ENCODE measurements at places on chromosomes 5 and 9.

DNA sequence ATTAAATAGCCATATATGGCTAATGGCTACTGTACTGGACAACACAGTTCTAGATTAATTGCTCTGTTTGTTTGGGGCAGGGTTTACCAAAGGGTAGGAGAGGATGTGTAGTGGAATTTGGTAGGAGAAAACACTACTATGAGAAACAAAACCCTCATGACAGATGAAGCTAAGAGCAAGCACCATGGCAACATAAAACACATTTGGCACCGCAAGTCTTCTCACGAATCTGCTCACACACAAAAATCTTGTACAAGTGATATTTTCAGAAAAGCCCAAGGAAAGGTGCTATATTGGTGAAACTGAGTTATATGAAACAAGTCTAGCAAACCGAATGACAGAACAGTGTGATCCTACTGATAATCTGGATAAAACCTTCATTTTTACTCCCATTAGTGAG is 38.5 kb downstream of the CSF2 start:
- DNase-seq = no peak

DNA sequence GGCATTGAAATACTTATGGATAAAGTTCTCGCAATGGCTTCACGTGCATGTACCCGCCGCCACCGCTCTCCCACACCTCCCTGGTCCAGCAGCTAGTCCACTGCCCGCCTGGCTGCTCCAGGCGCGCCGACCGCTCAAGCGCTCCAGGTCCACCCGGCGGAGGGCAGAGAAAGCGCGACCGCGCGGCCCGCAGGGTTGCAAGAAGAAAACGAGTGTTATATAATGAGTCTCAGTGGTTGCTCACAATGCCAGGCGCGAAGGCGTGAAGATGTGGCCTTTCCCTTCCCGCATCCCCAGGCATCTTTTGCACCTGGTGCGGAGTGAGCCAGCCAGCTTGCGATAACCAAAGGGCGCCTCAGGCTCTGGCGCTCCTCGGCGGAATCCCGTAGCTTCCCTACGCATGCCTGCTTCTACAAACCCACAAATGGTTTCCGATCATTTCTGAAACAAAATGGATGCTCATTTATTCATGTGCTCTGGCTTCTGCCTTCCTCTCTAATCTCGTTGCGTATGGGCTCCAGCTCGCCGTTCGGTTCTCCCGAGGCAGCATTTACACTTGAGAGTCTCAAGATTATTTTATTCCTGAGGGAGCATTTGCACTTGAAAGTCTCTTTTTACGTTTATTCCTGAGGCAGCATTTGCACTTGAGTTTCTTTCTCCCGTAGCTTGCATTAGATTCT is 25.7 kb downstream of the CDKN2A start:
- DNase-seq = no peak

DNA sequence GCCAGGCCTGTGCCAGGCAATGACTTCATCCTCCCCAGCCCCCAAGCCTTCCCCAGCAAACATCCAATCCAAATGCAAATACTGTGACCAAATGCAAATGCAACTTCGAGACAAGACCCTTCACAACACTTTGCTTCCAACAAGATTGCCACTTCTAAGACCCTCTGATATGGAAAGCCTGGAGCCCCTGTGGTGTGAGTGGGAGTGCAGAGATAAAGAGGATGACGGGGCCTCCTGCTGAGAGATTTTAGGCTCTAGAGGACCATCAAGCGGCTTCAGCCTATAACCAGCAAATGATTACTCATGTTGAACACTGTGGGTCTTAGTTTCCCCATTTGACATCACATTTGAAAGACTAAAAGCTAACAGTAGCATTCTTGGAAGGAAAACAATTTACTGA is 46.6 kb upstream of the GABRP start:
- DNase-seq = no peak

DNA sequence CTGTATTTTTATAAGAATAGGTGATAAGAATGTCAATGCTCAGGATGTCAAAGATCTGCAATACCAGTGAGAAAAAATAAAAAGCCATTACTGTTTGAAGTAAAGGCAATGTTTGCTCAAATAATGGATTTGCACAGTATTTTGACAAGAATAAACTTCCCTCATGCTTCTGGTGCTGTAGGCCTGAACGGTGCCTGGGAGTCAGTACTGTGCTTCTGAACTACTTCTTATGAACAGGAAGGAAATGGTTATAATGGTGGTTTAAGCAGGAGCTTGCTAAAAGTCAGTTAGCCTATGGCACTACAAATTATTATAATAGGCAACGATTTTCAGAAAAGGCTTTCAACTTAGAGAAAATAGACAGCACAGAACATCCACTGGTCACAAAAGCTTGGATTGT is 548.3 kb upstream of the CDH18 start:
- no peak for DNase-seq

DNA sequence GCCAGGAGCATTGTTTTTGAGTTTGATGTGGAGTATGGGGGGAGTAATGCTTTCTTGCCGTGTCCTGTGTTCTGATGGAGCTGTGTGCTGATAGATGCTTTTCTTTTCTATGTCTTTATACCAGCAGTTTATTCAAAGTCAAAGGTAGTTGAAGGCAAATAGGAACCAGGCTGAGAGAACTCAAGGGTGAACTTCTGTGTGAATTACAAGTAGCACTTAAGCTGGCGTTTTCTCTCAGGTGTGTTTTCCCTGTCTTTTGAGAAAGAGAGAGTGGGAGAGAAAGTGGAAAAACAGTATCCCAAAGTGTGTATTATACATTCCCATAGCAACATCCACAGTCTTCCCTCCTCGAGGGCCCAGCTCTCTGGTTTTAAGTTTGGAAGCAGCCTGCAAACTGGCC is 1.5 kb downstream of the TNFAIP8 start:
- DNase-seq = no peak

DNA sequence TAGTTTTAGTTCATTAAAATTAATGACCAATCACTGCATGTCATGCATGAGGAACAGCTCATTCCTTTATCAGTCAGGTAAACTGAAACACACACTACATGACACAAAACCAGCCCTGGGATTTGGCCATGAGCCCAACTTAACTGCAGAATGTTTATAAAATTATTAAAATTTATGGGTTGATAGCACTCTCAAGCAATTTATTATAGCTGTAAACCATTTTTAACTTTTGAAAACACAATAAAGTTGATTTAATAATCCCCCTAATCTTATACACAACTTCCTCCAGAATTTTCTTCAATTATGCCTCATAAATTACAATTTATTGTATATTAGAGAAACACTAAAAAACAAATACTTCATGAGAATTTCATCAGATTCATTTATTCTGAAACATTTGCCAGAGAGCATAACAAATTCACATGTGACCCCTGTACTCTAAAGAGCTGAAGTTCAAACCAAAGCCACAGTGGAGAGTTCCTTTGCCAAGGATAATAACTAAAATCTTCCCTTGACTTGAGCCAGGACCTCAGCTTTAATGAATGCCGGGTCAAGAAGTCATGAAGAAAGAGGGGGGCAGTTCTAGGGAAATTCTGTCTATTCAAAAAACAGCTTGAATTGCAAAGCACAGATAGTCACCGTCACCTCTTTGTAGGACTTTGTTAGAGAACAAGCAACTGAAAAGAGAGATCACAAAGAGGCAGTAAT is 763.7 kb upstream of the GRAMD2B start:
- no peak for DNase-seq

- no peak for DNase-seq
Observed at GRCh38 chr9:19460243-19460642, 51.4 kb downstream of the ACER2 start.
